Fibroblast of the aortic adventitia (primary cell): ENCODE measurements at places on chromosomes 2 and 18. TPM values are rescaled to one million over a fixed set of nuclear protein-coding genes. Genes with fewer than 3 reads are reported as not detected.

DUSP2 gene
- total RNA-seq, result 0.36 and 1.4 TPM in 2 replicates

CYP26B1 gene
- 2.5 and 8.6 TPM in 2 replicates for total RNA-seq

SERPINB12 gene
- not detected in 2 replicates for total RNA-seq

RAB10 gene
- 234 and 357 TPM in 2 replicates for total RNA-seq

NYAP2 gene
- total RNA-seq, result not detected in 2 replicates

IKZF2 gene
- total RNA-seq, result 11.3 and 13.6 TPM in 2 replicates

METAP1D gene
- 4.0 and 14.3 TPM in 2 replicates for total RNA-seq

STAT4 gene
- 0.54 and 0.98 TPM in 2 replicates for total RNA-seq
